ENCODE measurements at places on chromosomes 11 and 22.

- no peak for DNase-seq
Measured at GRCh38 chr22:19480173-19480568, 451 bp downstream of the CDC45 start.

GRCh38 chr11:22076271-22076930 lies 116.5 kb upstream of the ANO5 start:
- DNase-seq: no peak

GRCh38 chr22:40094485-40094884 lies 83.2 kb upstream of the TNRC6B start:
- no peak for DNase-seq

DNA sequence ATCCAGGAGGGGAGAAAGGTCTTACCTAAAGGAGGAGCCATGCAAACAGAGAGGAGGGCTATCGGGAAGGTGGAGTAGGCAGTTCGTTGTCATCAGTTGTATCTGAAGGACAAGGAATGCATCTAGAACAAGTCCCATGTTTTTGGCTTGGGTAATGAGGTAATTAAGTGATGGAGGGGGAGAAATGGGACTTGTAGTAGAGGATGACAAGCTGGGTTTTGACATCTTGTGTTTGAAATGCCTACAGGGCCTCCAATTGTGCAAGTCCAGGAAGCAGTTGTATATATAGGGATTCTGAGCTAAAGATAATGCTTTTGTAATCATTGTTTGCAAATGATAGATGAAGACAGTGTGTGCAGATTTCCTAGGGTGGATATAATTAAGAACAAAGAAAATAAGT lies 622.8 kb downstream of the NTM start:
- no peak for DNase-seq

DNA sequence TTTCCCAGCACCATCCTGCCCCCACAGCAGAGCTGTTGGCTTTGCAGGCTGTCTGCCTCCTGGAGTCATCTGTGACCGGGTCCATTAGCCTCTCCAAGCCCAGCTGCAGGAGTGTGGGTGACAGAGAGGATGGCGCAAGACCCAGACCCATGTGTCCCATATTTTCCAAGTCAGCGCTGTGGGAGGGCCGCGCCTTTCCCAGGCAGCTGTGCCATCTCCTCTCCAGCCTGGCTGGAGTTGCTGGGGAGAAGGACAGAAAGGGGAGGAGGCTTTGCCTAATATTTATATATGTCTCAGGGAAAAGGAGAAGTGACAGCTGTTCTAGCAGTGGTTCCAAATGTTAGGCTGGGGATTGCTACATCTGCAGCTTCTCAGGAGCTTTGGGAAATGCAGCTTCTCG lies 15.7 kb downstream of the DTX4 start:
- no peak for DNase-seq

DNA sequence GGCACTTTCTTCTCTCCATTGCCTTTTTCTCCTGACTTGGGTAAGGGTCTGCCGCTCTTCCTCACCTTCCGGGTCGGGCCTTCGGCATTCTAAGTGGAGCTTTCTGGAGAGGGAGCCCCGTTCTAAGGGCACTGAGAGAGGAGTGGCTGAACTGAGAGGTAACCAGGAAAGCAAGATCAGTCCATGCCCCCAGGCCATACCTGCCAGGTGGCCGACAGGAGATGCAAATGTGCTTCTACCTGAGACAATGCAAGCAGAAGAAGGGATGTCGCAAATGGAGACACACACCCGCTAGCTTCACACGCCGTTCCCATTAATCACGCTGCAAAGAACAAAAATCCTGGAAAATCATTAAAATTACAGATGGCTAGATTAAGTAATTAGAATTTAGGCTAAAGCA lies 156.4 kb upstream of the TBCEL start:
- DNase-seq: peak; percentile 48

- no peak for DNase-seq
Measured at GRCh38 chr11:10725907-10726253, 25.2 kb upstream of the CTR9 start.

DNA sequence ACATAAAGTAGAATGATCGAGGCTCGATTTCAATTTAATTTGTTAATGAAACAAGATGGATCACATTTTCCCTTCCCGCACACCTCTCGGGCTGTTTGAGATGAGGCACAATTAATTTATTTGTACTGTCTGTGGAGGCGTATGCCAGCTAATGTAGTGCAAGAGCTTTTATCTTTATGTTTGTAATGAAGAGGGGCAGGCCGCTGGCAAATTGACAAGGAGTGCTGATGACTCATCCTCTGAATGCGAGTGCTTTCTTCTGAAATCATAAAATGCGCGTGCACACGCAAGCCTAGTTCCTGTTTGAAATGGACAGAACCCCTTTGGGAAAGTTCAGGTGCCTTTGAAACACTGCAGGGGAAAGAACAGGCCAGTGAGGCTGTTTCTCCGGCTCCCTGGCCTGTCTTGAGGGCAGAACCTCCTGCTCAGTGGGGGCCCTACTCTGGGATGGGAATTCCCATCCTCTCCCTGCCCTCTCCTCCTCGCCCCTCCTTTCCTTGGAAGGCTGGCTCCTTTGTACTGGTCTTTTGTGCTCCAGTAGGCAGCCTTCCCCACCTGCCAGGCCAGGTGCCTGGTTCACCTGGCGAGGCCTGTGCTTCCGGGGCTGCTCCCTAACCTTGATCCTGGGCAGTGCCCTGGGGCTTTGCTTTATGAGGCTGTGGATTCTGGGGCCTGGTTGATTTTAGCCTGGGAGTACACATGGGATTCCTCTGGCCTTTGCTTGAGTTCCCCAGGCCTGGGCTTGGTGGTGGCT lies 50.3 kb downstream of the TEAD1 start:
- peak; percentile 84 for DNase-seq

DNA sequence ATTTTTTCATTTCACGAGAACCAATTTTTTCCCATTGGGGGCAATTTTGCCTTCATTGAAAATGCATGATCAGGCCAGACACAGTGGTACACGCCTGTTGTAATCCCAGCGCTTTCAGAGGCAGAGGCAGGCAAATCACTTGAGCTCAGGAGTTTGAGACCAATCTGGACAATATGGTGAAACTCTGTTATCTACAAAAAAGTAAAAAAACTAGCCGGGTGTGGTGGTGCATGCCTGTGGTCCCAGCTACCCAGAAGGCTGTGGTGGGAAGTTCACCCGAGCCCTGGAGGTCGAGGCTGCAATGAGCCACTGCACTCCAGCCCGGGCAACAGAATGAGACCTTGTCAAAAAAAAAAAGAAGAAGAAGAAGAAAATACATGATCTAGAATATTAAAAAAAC lies 19.2 kb upstream of the UPK3A start:
- no peak for DNase-seq

DNA sequence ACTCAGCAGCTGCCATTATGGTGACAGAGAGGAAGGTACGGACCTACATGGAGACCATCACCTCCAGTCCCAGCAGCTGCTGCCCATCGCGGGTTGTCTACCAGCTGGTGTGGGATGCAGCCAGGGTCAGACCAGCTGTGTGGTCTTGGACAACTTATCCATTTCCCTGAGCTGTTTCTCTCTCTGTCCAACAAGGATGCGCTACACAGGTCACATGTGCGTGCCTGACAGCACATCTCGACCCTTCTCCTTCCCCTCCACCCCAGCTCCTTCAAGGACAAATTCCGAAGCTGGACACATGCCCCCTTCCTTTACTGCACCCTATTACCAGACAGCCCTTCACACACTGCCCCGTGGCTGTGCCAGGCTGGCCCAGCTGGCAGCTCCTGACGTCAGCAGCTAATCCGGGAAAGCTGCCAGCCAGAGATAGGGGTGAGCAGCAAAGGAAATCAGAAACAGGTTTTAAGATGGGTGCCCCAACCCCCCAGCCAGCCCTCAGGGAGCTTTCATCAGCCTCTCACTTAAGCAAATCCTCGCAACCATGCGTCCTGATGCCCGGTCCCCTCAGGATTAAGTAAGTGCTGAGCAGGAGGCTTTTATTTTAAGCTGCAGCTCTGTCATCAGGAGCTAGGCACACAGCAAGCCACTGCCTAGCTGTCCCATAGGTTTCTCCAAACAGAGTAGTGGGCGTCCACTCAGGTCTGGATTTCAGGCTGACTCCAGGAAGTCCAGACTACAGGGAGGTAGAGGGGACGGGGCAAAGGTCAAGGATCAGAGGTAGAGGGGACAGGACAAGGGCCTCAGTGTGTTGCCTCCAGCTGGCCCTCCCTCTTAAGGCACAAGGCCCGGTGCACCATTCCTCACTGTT lies 20.3 kb downstream of the TEF start:
- no peak for DNase-seq

- DNase-seq: no peak
Measured at GRCh38 chr11:121446752-121447156, 5.4 kb upstream of the SORL1 start.

DNA sequence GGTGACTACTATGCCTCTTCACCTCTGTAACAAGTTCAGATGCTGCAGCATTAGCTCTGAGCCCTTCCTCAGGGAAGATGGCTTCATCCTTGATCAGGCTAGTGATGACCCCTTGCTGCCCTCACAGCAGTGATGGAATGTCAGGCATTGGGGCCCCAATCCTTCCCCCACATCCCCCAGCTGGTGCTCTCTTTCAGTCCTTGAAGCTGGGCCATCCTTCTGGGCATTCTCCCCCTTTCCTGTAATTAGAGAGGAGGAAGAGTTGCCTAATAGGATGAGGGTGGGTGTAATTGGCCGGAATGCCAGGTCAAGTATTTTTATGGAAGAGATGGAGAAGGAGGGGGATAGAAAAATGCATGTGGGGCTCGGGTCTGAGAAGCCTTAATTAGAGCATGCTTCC lies 62.6 kb downstream of the TRAF6 start:
- DNase-seq: no peak

DNA sequence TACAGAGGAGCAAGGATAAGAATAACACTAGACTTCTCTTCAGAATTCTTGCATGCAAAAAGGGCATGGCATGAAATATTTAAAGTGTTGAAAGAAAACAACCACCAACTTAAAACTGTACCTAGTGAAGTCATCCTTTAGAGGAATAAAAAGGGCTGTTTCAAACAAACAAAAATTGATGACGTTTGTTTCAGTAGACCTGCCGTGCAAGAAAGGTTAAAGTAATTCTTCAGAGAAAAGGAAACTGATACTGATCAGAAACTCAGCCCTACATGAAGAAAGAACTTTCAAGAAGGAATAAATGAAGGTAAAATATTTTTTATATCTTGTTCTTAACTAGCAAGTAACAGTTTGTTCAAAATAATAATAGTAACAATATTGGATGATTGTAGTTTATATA lies 27.5 kb downstream of the MRGPRX2 start:
- no peak for DNase-seq

DNA sequence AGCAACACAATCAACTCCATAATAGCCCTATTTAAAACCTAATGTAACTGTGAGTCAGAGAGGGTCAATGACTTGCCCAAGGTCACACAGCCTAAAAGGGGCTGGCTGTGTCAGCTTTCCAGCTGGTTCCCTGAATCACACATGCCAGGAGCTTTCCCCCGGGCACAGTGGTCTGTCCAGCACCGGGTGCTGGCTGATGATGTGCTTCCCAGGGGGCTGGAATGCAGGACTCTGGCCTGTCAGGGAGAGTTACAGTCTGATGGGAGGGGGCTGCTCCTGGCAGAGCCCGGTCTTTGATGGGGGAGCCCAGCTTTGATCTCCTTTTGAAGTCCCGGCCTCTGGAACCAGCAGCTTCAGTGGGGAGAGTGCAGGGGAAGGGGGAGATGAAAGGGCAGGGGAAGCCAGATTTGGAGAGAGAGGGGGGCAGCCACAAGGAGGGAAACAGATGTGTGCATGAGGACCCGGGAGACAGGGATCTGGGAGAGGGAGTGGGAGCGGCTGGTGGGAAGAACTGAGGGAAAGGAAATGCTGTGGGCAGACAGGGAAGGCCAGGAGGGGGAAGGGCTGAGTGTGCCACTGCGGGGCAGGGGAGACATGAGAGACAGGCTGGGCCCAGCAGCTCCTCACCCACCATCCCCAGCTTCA lies 102.7 kb downstream of the NECTIN1 start:
- DNase-seq: no peak

DNA sequence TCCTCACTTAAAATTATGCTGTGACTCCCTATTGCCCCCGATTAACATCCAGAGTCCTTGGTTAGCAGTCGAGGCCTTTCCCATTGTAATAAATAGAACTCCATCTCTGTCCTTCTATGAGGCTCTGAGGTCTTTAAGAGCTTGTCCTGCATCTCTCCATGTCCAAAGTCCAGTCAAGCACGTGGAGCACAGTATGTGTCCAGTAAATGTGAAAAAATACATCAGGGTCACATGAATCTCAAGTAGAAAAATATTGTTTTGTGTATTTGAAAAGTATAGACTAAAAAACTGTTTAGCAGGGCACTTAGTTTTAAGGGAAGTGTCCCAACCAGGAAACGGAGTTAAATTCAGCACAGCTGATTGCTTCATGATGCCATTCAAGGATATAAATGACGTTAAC lies 298.8 kb upstream of the TENM4 start:
- no peak for DNase-seq

DNA sequence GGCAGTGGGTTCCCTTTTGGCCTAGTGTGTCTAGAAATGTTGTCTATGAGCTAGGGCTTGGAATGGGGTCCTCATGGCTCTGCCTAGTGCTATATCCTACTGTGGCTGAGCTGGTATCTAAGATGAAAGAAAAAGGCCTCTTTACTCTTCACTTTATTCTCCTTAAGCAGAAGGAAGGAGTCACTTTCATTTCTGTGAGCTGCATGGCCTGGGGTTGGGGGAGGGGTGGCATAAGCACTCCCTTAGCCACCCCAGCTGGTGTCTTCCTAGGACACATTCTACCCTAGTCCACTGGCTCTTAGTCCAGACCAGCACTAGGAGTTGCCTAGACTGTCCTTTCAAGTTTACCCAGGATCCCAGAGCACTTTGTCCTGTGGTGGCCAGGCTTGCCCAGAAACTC lies 1148.9 kb upstream of the CNTN5 start:
- DNase-seq: no peak

- no peak for DNase-seq
Measured at GRCh38 chr11:21264125-21264524, 594.7 kb downstream of the NELL1 start.

DNA sequence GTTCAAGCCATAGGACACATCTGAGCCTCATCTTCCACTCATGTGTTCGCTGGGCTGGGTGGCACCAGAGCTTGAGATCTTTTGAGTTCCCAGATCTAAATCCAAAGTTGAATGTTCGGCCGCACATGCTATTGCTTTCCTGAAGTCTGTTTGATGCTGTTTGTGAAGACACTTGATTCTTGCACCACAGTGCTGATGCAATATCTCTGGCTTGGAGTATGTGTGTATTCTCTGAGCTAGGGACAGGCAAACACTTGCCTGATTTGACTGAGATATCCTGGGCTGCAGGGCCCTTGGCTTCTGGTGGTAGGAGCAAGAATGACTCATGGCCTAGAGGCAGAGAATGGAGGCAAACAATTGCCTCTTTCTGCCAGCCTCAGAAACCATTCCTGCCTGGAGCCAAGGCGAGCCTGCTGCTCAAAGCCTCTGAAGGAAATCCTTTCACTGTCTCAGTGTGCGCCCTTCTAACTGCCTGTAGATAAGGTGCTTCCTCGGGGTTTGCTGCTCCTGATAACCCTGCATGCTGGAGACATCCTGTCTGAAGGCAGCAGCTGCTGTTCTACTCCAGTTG lies 73.0 kb downstream of the CYB5R2 start:
- no peak for DNase-seq

- no peak for DNase-seq
Measured at GRCh38 chr11:108302121-108302785, 79.4 kb downstream of the ATM start.
